ENCODE measurements at places on chromosomes 16 and 17.
A peak's percentile ranks its signal among the peaks of the same experiment; 100 is the strongest.

GRCh38 chr17:76631821-76632565 lies 11.6 kb downstream of the ST6GALNAC1 start:
- DNase-seq = no peak

DNA sequence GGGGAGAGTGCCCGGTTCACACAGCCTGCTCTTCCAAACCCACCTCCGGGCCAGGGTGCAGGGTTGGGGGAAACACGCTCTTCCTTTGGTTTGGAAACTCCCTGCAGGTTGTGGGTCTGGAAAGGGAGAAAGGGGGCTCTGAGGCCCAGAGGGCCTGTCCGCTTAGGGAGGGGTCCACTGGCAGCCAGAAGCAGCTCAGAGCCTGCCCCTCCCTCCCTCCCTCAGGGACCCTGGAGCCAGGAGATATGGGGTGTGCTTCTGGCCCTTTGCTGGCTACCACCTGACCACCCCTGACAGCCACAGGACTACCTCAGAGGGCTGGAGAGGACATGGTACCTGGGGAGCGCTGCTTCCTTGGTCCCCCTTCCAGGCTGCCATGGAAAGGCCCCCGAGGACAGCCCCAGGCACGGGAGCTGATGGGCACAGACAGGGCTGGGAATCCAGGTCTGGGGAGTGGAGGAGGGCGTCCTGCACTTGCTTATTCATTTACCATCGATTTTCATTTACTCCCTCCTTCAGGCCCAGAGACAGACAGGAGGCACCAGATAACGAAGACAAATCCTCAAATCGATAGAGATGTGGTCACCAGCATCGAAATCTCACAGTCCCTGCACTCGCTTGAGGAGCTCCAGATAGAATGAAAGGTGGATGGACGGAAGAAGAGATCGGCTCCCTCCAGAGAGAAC lies 48.4 kb upstream of the DOC2B start:
- no peak for DNase-seq

DNA sequence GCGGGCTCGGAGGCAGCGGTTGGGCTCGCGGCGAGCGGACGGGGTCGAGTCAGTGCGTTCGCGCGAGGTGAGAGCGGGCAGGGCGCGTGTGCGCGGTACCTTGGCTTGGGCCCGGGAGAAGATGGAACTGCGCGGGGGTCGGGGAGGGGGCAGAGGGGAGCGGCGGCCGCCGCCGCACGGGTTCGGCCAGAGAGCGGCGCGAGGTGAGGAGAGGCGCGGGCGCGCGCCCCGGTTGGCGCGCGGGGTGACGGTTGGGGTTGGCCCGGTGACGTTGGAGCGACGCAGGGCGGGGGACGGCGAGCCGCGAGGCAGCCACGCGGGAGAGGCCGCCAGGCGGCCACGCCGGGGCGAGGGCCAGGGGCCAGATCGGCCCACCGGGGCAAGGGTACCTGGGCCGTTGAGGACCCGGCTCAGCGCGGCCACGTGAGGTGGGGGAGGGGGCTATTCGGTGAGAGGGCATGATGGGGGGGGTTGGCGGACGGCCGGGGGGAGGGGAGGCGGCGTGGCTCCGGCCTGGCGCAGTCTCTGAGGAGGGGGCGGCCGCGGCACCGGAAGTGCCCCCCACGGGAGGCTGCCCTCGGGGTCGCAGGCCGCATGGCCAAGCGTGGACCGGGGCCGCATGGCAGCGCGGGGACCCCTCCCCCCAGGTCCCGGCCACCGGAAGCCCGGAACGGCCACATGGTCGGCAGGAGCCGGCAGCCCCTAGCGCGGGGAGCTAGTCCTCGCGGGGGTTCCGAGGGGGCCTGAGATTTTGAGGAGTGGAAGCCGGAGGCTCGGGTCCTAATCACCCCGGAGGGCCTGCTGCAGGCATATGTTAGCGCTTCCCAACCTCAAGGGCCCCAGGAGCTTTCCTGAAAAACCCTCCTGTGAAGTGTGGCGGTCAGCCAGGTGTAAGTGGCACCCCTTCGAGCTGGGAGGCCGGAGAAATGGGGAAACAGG lies 527 bp downstream of the EIF5A start:
- DNase-seq = no peak

- DNase-seq = no peak
These were observed 37.5 kb downstream of the SPECC1 start for GRCh38 chr17:20046629-20047028.

- DNase-seq = peak; percentile 68
These were observed 25.9 kb downstream of the OGFOD1 start for GRCh38 chr16:56477096-56477878.
